Caki2 (cell line): ENCODE measurements at places on chromosomes 12 and 14.

DNA sequence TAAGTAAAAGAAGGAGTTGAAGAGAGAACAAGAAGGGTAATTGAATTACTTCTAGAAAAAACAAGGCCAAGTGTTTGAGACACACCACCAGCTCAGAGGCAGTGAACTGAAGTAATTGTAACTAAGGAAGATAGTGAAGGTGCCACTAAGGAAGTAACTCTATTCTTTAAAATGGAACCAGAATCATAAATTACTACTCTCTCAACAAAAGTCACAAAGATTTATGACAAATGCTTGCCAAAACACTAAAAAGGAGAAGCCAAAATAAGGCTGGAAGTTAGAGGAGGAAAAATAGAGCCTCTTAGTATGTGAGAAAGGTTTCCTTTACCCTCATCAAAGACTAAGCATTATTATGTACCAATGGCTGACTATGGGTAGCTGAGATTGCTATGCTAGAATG lies 208.5 kb downstream of the MDGA2 start:
- no peak for DNase-seq

DNA sequence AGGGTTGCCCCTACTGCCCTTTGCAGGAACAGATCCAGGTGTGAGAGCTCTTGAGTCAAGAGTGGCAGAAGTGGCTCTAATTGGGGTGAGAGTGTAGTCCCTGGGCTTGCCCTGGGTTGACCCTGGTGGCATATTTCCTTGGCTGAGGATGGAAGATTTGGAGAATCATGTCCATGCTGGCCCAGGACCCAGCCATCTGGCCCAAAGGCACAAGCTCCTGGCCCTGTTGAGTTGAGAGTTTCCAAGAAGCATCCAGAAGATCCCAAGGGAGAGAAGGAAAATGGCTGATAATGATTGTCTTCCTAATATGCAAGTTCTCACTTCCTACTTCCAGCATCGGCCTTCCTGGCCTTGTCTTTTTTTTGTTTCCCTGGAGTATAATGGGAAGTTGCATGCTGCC lies 55.5 kb upstream of the SRSF5 start:
- DNase-seq = no peak

GRCh38 chr12:44874981-44875416 lies 1.1 kb downstream of the NELL2 start:
- DNase-seq = no peak

- peak; percentile 45 for DNase-seq
These were observed 29.2 kb downstream of the ATF7 start for GRCh38 chr12:53596920-53597363.

DNA sequence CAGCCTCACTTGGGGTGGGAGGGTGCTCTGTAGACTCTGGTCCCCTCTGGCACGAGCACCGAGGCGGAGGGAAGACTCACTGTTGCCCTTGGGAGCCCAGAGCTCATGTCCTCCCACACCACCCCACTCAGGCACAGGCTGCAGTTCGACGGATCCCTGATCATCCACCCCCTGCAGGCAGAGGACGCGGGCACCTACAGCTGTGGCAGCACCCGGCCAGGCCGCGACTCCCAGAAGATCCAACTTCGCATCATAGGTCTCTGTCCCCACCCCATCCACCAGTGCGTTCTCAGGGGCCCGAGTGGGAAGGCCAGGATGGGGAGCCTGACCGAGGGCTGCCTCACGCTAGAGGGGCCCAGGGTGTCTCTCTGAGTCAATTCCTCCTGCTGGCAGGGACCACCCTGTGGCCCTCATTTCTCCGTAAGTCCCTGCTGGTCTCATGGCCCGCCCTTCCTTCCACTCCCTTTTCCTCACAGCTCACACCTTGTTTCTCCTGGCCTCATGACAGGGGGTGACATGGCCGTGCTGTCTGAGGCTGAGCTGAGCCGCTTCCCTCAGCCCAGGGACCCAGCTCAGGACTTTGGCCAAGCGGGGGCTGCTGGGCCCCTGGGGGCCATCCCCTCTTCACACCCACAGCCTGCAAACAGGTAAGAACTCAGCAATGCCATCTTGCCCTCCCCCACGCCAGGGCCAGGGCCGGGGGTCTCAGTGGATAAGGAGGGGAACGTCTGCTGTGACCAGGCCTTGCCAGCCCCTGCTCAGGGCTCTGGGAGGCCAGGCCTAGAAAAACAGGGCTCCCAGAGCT lies 27.0 kb downstream of the PAPLN start:
- no peak for DNase-seq

- no peak for DNase-seq
These were observed 2.4 kb downstream of the RNASE8 start for GRCh38 chr14:21059842-21060613.

DNA sequence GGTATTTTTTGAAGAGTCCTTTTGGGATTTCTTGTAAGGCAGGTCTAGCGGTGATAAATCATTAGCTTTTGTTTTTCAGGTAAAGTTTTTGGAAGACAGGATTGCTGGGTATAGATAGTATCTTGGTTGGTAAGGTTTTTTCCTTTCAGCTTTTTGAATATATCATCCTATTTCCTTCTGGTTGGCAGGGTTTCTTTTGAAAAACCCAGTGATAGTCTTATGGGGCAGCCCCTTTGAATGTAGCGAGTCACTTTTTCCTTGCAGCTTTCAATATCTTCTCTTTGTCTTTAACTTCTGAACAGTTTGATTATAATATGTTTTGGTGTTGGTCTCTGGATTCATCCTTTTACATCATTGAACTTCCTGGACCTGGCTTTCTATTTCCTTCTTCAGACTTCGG lies 20.2 kb downstream of the TMX1 start:
- no peak for DNase-seq

- no peak for DNase-seq
These were observed 227.7 kb upstream of the NPAS3 start for GRCh38 chr14:32710731-32711680.

GRCh38 chr12:88179436-88180014 lies 37.4 kb downstream of the TMTC3 start:
- DNase-seq = no peak
